ENCODE measurements at places on chromosomes 5 and 9. TPM values are rescaled to one million over a fixed set of nuclear protein-coding genes. Genes with fewer than 3 reads are reported as not detected.
A peak's percentile ranks its signal among the peaks of the same experiment; 100 is the strongest.

DNA sequence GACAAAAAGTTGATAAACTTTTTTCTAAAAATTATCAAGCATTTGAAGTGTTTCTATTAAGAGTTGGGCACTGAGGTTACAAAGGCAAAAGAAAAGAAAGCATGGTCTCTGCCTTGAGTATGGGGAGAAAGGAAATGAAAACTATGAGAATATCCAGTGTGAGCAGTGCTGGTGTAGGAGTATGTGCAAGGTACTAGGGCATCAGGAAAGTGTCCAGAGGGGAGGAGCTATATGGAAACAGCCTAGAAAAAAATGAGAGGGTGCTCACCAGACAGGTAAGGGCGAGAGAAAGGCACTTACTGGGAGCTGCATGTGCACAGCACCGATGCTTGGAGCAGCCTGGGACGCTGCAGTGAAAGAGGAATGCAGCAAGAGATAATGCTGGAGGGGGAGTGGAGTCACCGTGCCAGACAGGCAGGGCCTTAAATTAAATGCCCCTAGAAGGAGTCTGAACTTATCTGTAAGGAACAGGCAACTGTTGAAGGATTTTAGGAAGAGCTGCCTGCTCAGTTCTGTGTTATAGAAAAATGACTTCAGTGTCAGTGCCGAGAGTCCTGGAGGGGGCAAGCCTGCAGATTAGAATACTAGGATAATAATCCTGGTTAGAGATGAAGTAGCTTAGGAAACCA, 14.0 kb downstream of the MCC start:
- no peaks in the 10 kb centered on the region for H3K36me3 ChIP-seq
- DNase-seq, result no peak

- no peak overlapping the region for H3K4me3 ChIP-seq
- H3K27ac ChIP-seq, result no peak overlapping the region
- no peaks in the 10 kb centered on the region for H3K4me1 ChIP-seq
- no peaks in the 10 kb centered on the region for H3K36me3 ChIP-seq
- H3K27me3 ChIP-seq, result no peaks in the 10 kb centered on the region
Measured at GRCh38 chr5:56190497-56190896, 42.6 kb downstream of the ANKRD55 start.

DNA sequence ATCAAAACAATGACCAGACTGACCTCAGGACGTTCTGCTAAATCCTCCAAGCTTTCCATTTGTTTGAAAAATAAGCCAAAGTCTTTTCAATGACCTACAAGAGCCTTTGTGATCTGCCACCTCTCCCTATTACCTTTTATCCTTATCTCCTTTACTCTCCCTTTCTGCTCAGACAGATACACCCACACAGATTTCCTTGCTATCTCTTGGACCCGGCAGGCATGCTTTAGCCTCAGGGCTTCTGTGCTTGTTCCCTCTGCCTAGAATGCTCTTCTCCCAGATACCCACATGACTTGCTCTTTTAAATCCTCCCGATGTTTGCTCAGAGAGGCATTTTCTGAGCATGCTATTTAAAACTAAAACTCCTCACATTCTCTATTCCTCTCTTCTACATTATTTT, 8.9 kb upstream of the ELOVL7 start:
- H3K27ac ChIP-seq, result no peak overlapping the region
- H3K4me1 ChIP-seq, result no peaks in the 10 kb centered on the region
- H3K4me3 ChIP-seq, result no peak overlapping the region
- no peaks in the 10 kb centered on the region for H3K36me3 ChIP-seq

Gene LCN6
- total RNA-seq, result not detected

GRCh38 chr5:151591144-151591819, at the start of gene FAT2:
Gene FAT2 (minus strand): TSS chr5:151591331. CDS start chr5:151568931, 22,400 bp downstream.
- H3K4me1 ChIP-seq, result no peaks in the 10 kb centered on the region
- H3K4me3 ChIP-seq, result no peak within 1 kb of the TSS

- peaks cover 14% of the 10 kb centered on the region for H3K4me1 ChIP-seq
- no peak overlapping the region for H3K4me3 ChIP-seq
- H3K27ac ChIP-seq, result no peak overlapping the region
- no peak for DNase-seq
- H3K27me3 ChIP-seq, result no peaks in the 10 kb centered on the region
Measured at GRCh38 chr5:79803007-79803406, 113.4 kb downstream of the CMYA5 start.

Gene SLC46A2
- total RNA-seq, result not detected

GRCh38 chr9:6680797-6681146, 35.2 kb upstream of the GLDC start:
- H3K27ac ChIP-seq, result peak overlapping the region; percentile 99
- peaks cover 13% of the 10 kb centered on the region for H3K4me1 ChIP-seq
- no peaks in the 10 kb centered on the region for H3K27me3 ChIP-seq
- H3K36me3 ChIP-seq, result peaks cover 7% of the 10 kb centered on the region

Gene DMRT2
- 0.21 TPM for total RNA-seq

Gene DPYSL3
- 0.14 TPM for total RNA-seq

GRCh38 chr9:95336281-95336680, 18.8 kb upstream of the FANCC start:
- H3K4me1 ChIP-seq, result no peaks in the 10 kb centered on the region
- H3K27ac ChIP-seq, result no peak overlapping the region
- DNase-seq, result no peak
- peaks cover 3% of the 10 kb centered on the region for H3K27me3 ChIP-seq
- H3K36me3 ChIP-seq, result no peaks in the 10 kb centered on the region

Gene TRPM3
- not detected for total RNA-seq

DNA sequence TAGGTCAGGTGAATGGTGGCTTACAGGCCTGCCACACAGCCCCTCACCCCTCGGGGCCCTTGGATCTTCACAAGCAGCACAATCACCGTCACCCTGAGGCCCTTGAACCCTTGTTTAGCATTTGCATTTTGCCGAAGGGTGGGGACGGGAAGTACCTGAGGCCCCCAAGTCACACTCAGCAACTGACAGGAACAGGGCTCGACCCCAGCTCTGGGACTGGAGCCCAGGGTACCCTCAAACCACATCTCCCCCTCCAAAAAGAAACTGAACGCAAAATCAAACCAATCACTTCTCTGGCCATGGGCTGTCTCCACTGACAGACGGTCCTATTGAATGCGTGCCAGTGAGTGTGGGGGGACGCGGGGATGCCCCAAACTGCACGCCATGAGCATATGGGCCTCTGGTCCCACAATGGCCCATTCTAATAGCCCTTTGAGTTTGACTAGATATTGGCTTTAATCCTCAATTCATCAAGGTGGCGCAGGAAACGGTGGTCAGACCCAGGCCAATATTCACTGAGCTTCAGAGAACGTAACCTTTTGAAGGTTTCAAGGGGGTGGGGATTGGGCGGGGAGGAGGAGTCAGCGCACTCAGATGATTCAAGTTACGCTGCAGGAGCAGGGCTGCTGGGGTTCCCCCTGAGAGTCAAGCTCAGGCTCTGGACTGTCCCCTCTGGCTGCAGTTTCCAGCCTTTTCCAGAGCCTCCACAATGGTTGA, 176.0 kb downstream of the DAB2IP start:
- no peak overlapping the region for H3K4me3 ChIP-seq
- no peak for DNase-seq
- H3K4me1 ChIP-seq, result no peaks in the 10 kb centered on the region
- no peak overlapping the region for H3K27ac ChIP-seq
- no peaks in the 10 kb centered on the region for H3K27me3 ChIP-seq

- H3K36me3 ChIP-seq, result no peaks in the 10 kb centered on the region
- H3K4me1 ChIP-seq, result peaks cover 22% of the 10 kb centered on the region
- H3K27ac ChIP-seq, result no peak overlapping the region
- H3K4me3 ChIP-seq, result no peak overlapping the region
- no peak for DNase-seq
Measured at GRCh38 chr5:115817386-115817785, 927 bp upstream of the CDO1 start.

DNA sequence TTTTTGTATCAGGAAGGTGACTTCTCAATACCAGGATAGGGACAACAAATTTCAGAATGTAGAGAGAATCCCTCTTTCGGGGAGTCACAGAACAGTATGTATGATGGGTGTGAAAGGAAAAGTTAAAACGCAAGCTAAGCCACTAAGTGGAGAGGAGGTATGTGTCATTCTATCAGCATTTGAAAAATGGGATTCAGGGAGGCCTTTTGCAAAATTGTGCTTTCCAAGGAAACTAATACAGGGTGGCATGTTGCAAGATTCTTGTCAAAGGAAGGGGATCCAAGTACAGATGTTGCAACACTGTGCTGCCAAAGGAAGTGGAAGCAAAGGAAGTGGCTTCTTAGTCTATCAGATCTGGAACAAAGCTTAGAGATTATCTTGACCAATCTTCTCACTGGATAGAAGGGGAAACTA, 12.6 kb upstream of the TNIP1 start:
- H3K27ac ChIP-seq, result peak overlapping the region; percentile 90
- DNase-seq, result peak; percentile 72
